MM.1S (cell line): ENCODE measurements at places on chromosomes 7 and 10.

DNA sequence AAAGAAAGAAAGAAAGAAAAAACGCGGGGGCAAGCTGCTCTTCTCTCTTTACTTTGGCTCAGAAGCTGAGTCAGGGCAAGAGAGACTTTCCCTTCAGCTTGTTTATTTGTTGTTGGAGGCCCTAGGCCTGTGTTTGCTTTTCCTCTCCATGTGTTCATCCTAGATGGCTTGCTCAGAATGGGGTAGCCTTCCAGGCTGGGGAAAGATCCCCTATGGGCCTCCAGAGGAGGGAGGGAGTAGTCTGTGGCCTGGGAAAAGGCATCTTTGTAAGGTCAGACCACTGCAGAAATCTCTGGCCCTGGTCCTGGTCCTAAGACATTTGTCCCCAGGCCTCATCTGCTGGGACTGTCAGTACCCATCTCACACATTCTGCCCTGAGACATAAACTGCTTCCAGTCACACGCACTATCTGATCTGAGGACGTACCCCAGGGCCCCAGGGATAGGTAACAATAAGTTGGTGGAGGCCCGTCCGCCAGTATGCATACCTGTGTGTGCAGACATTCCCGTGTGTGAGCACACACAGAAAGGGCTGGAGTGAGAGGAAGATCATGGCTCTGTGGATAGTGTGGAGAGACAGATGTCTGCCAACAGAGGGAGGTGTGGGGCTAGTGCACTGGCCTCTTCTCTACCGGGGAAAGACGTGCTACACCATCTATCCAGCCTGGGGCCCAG is 4.9 kb upstream of the SCD start:
- DNase-seq, result peak; percentile 44

DNA sequence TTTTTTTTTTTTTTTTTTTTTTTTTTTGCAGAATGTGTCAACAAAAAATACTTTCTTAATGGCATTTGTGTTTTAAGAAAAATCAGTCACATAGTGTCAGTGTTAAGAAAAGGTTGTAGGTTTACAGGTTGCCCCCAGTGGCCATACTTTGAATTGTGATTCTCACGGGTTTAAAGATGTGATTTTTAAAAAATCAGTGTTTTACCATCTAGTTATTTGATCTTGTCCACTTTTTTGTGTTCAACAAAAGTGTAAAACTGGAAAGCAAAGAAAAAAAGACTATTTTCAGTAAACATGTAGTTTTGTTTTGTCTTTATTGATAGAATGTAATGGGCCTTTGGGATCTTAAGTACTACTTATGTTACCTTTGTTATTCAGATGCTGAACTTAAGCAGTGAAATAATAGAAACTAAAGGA is 25.7 kb downstream of the SUV39H2 start:
- peak; percentile 53 for DNase-seq

DNA sequence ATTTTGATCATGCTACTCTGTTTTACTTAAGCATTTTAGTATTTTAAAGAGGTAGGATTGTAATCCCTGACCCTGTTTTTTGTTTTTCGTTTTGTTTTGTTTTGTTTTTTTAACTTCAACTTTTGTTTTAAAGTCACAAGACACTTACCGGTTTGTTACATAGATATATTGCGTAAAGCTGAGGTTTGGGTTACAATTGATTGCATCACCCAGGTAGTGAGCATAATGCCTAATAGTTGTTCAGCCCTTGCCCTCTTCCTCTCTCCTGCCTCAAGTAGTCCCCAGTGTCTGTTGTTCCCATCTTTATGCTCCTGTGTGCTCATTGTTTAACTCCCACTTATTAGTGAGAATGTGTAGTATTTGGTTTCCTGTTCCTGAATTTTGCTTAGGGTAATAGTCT is 93.1 kb upstream of the TEX47 start:
- DNase-seq, result no peak

GRCh38 chr10:61408105-61408504 is 45.1 kb downstream of the TMEM26 start:
- DNase-seq, result no peak

- DNase-seq, result no peak
These were observed 99.9 kb downstream of the TRIL start for GRCh38 chr7:28858206-28858605.

DNA sequence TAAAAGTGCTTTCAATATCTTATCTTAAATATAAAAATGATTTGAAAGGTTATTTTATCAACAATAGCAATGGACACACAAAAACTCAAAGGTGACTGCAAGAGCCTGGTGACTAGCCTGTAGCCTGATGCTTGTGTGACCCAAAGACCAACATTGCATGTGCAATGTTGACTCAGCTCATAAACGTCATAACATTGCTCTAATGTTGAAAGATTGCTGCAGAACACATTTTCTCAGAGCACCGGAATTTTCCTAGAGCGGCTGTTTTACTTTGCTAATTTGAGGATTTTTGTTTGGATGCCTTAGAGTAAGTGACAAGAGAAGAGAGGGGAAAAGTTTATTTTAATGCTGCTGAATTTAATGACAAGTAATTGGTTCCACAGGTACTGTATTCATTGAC is 107.1 kb downstream of the RAB18 start:
- DNase-seq, result no peak

DNA sequence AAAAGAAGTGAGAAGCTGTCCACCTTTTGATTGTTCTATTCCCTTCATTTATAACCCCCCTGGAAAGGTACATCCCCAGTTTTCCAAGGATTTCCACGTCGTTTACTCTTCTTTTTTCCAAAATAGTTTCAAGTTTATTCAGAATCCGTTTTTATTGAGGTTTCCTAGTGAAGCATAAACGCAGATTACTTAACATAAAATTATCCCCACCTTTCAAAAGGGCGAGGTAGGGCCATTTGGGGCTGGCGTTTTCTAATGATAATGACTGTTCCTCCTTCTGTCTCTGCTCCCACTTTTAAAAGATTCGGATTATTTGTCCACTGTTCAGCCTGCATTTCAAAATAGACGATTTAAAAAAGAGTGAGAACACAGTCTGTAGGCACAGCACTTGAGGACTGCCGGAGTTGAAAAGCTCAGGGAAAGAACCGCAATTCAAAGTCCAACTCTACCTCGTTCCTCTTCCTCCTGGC is 165.2 kb upstream of the PPP1R3A start:
- DNase-seq, result no peak

DNA sequence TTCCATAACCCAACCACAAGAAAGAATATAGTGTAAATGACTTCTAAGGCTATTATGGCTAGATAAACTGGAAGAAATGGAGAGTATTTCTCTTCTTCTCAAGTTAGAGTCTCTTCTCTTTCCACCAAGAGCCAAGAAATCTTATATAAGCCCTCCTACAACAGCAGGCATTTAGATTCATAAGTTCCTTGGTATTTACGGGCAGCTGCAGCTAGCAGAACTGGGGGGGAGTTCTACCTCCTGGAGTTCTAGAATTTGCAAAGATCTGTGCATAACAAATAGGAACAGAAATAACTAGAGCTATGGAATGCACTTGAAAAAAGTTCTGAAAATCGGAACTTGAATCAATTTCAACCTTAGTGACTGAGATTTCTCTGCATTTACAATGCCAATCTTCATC is 715.2 kb upstream of the GRM3 start:
- no peak for DNase-seq

- DNase-seq, result no peak
These were observed 4.6 kb downstream of the HSPA12A start for GRCh38 chr10:116737627-116738327.
